Thymus (tissue), 14 donors: ENCODE measurements at places on chromosomes 4 and X. TPM values are rescaled to one million over a fixed set of nuclear protein-coding genes. Genes with fewer than 3 reads are reported as not detected.
A peak's percentile ranks its signal among the peaks of the same experiment; 100 is the strongest.

GRCh38 chr4:131348263-131348662 lies 1800.8 kb upstream of the PCDH10 start:
- DNase-seq: no peak

- DNase-seq: no peak
Observed at GRCh38 chr4:95507147-95507546, 41.6 kb downstream of the UNC5C start.

DNA sequence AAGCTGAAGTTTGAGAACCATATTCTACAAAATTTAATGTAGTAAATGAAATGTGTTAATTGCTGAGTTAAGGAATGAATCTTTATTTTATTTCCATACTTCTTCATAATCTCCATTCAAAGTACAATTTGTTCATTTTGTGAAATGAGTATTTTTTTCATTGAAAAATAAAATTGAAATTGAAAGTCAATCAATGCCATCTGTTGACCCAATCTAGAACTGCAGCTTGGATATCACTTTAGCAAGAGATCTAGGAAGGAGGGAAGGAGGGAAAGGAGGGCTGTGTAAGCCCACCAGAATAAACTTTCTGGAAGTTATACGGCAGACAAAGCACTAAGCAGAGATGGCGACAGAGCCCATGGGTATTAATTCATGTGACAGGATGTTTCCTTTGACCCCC lies 128.4 kb downstream of the ZMAT1 start:
- DNase-seq: no peak

DNA sequence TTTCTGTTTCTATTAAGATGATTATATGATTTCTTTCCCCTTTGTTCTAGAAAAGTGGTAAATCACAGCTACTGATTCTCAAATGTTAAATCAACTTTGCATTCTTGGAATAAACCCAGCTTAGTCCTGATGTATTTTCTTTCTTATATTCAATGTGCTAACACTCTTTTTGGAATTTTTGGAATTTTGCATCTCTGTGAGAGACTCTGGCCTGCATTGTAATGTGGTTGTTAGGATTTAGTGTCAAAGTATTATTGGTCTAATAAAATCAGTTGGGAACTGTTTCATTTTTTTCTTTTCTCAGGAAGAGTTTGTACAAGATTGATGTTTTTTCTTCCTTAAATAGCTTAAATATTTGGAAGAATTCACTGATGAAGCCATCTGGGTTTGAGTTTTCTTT lies 109.6 kb downstream of the KIT start:
- DNase-seq: no peak

DNA sequence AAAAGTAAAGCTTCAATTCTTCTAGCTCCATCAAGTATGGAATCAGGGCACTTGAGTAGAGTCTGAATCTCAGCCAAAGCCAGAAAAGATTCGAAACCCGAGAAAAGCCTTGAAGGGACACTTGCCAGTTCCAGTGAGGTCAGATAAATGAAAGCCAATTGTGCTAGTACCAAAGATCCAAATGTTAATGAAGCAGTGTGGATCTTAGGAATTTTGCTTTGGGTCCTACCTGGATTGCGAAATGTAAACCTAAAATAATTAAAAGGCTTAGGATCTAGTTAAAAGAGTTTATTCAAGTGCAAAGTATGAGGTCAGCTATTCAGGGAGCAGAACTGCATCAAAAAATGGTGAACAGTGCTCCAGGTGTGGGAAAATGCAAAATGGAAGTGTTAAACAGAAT lies 552.6 kb downstream of the NAP1L3 start:
- DNase-seq: no peak

GRCh38 chrX:40268188-40268520 lies 170.4 kb upstream of the BCOR start:
- DNase-seq: no peak

GRCh38 chrX:30241724-30242415 lies at the start of gene MAGEB4:
MAGEB4 (plus strand) TSS chrX:30242000; CDS start chrX:30242136, 136 bp downstream.
- no peak for DNase-seq

DNA sequence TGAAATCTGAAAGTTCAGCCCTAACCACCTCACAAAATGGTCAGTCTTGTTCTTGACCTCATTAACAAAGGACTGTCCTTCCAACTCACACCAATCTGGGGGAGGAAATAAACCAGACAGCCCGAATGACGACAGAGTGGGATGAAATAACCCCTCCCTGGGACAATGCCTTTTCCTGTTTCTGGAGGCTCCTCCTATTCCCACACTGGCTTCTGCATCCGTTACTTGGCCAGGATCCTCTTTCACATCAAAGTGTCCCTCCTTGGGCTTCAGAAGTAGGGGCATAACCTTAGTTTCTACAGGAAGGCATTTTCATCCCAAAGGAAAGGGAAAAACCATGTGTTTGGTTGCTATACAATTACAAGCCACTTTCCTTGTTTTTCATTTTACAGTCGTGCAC lies 59.8 kb upstream of the RPL34 start:
- DNase-seq: no peak

GRCh38 chr4:3655963-3656362 lies 110.2 kb upstream of the ADRA2C start:
- DNase-seq: no peak

DNA sequence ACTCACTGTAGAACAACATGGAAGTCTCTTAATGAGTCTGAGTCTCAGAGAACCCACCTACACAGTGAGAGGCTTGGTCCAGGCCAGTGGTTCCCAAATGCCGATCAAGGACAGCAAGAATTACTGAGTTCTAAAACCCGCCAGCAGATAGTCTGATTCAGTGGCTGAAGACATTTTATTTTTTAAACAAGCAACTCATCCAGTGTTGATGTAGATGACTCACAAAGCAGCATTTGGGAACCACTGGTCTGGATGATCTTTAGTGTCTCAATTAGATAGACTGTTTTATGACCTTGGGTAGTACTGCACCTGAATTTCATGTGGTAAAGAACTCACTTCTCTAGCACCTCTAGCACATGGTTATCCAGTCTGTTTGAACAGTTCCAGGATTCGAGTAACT lies 193.6 kb downstream of the FBXW7 start:
- DNase-seq: no peak

GRCh38 chr4:33715841-33716395 lies 2528.4 kb downstream of the ARAP2 start:
- no peak for DNase-seq

- no peak for DNase-seq
Observed at GRCh38 chrX:45166781-45167180, 33.9 kb downstream of the DIPK2B start.

- DNase-seq: no peak
Observed at GRCh38 chrX:17017134-17017533, 70.7 kb downstream of the REPS2 start.

- DNase-seq: no peak
Observed at GRCh38 chrX:15314472-15314871, 968 bp downstream of the ASB11 start.

- DNase-seq: no peak
Observed at GRCh38 chr4:164508771-164509170, 245.2 kb upstream of the SMIM31 start.

DNA sequence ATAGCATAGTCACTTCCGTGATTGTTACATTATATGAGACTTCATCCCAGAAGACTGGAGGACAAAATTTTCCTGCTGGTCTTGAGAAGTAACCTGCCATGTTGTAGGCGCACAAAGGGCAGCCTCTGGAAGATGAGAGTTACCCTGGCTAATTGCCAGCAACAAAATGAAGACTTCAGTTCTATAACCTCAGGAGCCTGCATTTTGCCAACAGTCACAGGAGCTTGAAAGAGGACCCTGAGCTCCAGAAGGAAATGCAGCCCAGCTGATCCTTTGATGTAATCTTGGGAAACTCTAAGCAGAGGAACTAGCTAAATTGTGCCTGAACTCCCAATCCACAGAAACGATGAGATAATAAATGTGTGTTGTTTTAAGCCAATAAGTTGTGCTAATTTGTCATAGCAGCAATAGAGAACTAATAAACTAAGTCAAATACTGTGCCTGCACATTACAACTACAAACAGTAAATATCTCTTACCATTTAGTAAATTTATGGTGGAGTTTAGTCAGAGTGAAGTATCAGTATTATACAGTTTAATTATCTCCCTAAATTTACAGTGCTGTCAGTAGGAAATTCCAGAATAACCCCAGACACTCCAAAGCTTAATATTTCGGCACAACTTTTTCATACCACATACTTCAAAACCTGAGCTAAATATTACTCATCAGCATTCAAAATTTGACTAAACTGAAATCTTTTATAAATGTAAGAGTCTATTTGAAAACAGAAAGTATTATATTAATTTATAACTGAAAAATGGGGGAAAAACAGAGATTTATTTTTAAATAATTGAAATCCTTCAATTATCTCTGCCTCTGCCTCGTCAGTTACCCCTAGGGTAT lies 90.1 kb upstream of the MAPK10 start:
- DNase-seq: no peak

DNA sequence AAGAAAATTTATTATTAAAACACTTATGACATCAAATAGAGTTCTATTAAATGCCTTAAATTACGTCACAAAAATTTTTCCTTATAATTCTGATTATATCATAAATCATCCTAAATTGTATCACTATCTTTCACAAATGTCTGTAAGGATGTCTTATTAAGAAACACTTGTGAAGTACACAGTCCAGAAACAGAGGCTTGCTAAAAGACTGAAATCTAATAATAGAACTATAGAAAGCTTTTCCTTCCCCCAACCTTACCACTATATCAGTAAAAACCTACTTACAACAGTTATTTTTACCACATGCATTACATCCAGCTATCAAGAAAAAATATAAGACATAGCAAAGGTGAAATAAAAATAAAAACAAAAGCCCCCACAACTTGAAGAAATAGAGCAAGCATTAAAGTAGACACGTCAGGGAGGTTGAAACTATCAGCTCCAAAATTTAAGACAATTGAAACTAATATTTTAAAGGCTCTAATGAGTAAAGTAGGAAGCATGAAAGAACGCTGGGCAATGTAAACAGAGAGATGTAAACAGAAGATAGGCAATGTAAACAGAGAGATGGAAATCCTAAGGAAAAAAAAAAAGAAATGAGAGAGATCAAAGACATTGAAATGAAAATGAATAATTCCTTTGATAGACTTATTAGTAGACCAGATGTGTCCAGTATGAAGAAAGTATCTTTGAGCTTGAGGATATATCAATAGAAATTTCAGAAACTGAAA lies 94.9 kb upstream of the TECRL start:
- DNase-seq: no peak

GRCh38 chr4:31807036-31807435 lies 1086.9 kb downstream of the PCDH7 start:
- no peak for DNase-seq

- peak; percentile 43 for DNase-seq
Observed at GRCh38 chr4:139229534-139230039, 50.4 kb downstream of the MGARP start.

GRCh38 chr4:142379277-142380051 lies 466.6 kb downstream of the INPP4B start:
- no peak for DNase-seq

DNA sequence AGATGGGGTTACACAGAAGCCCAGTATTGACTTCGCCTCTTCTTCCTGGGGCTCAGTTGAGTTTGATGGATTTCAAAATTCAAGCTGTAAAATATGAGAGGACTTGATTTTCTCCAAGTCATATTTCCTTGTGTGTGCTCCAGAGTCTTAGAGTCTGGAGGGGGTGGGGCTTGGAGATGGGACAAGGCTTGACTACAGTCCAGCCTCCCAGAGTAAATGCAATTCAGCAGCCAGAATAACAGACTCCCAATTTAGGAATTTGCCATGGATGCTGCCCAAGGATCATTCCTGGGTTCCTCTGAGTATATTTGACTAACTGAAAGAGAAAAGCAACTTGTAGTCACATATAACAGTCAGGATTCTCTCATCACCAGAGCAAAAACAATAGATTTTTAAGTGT lies 53.7 kb upstream of the RBPJ start:
- DNase-seq: no peak

DNA sequence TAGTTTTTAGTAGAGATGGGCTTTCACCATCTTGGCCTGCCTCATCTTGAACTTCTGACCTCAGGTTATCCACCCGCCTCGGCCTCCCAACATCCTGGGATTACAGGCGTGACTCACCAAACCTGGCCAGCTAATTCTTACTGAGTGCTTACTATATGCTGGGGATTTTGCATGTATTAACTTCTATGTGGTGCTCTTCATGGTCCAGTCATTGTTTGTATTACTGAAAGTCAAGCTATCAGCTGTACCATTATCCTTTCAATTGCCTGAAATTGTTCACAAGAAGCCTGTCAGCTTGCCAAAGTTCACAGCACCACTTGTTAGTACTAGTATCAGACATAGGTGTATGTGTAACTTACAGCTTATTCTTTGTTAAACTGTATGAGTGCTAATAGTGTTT lies 1272.1 kb downstream of the ARAP2 start:
- no peak for DNase-seq

GRCh38 chr4:66946761-66947160 lies 598.5 kb downstream of the CENPC start:
- no peak for DNase-seq

DNA sequence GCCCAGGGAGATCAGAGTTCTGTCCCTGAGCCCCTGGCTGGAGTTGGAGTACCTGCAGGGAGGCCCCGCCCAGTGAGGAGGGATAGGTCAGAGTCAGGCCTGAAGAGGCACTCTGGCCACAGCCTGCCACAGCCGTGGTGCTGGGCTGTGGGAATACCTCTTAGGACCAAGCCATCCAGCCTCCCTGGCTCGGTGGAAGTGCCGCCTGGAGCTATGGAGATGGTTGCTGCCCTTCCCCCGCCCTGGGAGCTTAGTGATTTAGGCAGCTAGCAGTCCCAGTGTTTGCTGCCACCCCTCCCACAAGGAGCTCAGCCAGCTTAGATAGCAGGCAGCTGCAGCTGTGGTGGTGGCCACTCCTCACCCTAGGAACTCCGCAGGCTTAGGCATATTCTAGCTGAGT lies 446.3 kb upstream of the GNPDA2 start:
- DNase-seq: no peak

Gene NOX1
- 0.33 TPM for total RNA-seq

Gene TRIM60
- not detected for total RNA-seq

Gene TMEM192
- 6.1 TPM for total RNA-seq

Gene CDS1
- 2.0 TPM for total RNA-seq

Gene PRKG2
- 3.0 TPM for total RNA-seq

Gene SSX4B
- not detected for total RNA-seq

Gene MAGEC2
- total RNA-seq: not detected

Gene TMEM187
- total RNA-seq: 5.9 TPM

Gene CCDC120
- 0.71 TPM for total RNA-seq

Gene BTC
- 0.42 TPM for total RNA-seq

Gene HELT
- not detected for total RNA-seq

Gene TXK
- 6.9 TPM for total RNA-seq

Gene FMR1NB
- 0.05 TPM for total RNA-seq

Gene CYSLTR1
- 5.7 TPM for total RNA-seq

Gene STK32B
- 2.9 TPM for total RNA-seq

Gene UGT2A3
- total RNA-seq: 0.38 TPM
